Stomach (tissue), 19 donors: ENCODE measurements at places on chromosomes 13 and 19. TPM values are rescaled to one million over a fixed set of nuclear protein-coding genes. Genes with fewer than 3 reads are reported as not detected.

The ZNF791 gene
- total RNA-seq, result 14.0 TPM

The ZSCAN4 gene
- total RNA-seq, result not detected

The SHKBP1 gene
- 102 TPM for total RNA-seq

- no peak overlapping the region for H3K27ac ChIP-seq
- H3K27me3 ChIP-seq, result no peaks in the 10 kb centered on the region
- H3K36me3 ChIP-seq, result no peaks in the 10 kb centered on the region
- H3K4me1 ChIP-seq, result no peaks in the 10 kb centered on the region
Measured at GRCh38 chr13:36038785-36039555, 92.2 kb downstream of the DCLK1 start.

- H3K36me3 ChIP-seq, result peaks cover 36% of the 10 kb centered on the region
- H3K27ac ChIP-seq, result no peak overlapping the region
- peak; percentile 20 for DNase-seq
- H3K4me3 ChIP-seq, result peak overlapping the region; percentile 25
Measured at GRCh38 chr19:18839465-18840287, 7.9 kb downstream of the UPF1 start.

DNA sequence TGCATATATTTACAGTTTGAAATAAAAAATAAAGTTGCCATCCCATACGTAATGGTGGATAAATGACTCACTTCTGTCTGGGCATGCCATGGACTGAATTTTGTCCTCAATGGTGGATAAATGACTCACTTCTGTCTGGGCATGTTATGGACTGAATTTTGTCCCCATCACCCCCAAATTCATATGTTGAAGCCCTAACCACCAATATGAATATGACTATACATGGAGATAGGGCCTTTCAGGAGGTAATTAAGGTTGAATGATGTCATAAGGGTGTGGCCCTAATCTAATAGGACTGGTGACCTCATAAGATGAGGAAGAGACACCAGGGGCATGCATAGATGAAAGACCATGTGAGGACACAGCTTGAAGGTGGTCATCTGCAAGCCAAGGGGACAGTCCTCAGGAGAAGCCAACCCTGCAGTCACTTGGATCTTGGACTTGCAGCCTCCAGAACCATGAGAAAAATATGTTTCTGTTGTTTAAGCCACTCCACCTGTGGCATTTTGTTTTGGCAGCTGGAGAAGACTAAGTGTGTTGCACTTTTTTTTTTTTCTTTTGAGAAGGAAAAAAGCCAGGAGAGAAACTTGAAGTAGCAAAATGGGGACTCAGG is 41.8 kb downstream of the RFC3 start:
- no peak for DNase-seq
- no peak overlapping the region for H3K27ac ChIP-seq
- no peak overlapping the region for H3K4me3 ChIP-seq
- H3K27me3 ChIP-seq, result no peaks in the 10 kb centered on the region
- H3K4me1 ChIP-seq, result no peaks in the 10 kb centered on the region

DNA sequence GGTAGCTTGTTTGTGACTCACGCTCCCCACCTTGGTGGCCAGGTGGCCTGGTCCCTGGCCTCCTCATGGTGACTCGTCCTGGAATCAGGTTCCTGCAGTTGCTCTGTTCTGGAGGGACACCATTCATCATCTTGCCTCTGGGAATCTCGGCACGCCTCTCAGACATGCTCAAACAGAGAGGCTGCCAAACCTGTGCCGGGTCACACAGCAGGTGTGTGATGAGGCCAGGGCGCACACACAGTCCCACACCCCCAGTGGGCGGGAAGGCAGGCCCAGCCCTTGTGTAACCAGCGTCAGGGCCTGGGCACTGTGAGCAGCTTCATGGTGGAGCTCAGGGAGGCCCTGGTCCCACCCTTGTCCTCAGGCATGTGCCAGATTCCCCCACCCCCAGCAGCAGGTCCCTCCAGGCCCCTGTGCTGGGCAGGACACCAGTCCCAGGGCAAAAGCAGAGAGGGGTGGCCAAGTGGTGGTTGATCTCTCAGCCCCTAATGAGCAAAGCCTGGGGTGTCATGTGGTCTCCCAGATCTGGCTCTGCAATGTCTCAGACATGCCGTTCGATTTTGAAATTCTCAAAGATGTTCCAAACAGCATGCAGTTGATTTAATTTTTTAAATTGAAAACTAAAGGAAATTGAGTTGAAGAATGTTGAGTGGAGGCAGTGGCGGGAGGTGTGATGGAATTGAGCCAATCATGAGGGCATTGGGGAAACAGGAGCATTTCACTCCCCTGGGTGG is 12.1 kb downstream of the CEBPA start:
- no peaks in the 10 kb centered on the region for H3K36me3 ChIP-seq
- H3K4me3 ChIP-seq, result no peak overlapping the region
- no peaks in the 10 kb centered on the region for H3K27me3 ChIP-seq
- H3K27ac ChIP-seq, result no peak overlapping the region
- peaks cover 35% of the 10 kb centered on the region for H3K4me1 ChIP-seq

DNA sequence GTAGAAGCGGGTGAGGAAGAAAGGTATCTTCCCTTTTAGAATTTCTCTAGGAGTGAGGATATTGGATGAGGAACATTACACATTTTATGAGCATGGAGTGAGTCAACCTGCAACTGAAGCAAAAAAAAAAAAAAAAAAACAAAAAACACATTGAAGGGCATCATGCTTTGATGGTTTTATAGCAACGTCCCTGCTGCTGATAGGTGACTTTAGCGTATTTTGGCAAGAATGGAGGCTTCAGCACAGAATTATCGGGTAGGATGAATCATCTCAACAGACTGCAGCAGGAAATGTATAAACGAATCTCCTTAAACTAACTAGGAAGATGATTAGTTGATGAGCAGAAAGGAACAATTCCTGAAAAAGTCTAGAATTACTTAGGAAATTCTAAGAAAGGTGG is 1359.6 kb upstream of the ATXN8OS start:
- H3K27ac ChIP-seq, result no peak overlapping the region
- no peaks in the 10 kb centered on the region for H3K4me1 ChIP-seq
- no peak for DNase-seq
- no peaks in the 10 kb centered on the region for H3K36me3 ChIP-seq

DNA sequence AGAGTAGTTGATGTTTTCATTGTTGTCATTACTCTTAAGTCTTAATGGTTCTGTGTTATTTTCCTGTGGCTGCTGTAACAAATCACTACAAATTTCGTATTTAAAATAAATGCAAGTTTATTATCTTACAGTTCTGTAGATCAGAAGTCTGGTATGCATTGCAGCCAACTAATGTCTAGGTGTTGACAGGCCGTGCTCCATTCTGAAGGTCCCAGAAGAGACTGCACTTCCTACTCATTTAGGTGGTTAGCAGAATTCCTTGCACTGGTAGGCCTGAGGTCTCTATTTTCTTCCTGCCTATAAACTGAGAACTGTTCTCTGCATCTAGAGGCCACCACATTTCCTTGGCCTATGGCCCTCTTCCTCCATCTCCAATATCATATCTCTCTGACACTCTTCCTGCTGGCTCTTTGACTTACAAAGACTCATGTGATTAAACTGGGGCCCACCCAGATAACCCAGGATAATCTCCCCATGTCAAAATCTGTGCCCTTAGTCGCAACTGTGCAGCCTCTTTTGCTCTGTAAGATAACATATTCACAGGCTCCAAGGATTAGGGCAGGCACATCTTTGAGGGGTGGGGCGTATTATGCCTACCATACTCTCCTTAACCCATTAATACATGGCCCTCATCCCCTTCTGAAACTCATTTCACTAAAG is 468.4 kb downstream of the FOXO1 start:
- DNase-seq, result no peak
- no peaks in the 10 kb centered on the region for H3K27me3 ChIP-seq
- no peaks in the 10 kb centered on the region for H3K4me1 ChIP-seq
- no peaks in the 10 kb centered on the region for H3K36me3 ChIP-seq
- H3K4me3 ChIP-seq, result no peak overlapping the region

GRCh38 chr19:38711726-38712153 is 32.5 kb downstream of the CAPN12 start:
- peaks cover 81% of the 10 kb centered on the region for H3K4me1 ChIP-seq
- peaks cover 97% of the 10 kb centered on the region for H3K36me3 ChIP-seq
- no peaks in the 10 kb centered on the region for H3K27me3 ChIP-seq
- no peak overlapping the region for H3K4me3 ChIP-seq

DNA sequence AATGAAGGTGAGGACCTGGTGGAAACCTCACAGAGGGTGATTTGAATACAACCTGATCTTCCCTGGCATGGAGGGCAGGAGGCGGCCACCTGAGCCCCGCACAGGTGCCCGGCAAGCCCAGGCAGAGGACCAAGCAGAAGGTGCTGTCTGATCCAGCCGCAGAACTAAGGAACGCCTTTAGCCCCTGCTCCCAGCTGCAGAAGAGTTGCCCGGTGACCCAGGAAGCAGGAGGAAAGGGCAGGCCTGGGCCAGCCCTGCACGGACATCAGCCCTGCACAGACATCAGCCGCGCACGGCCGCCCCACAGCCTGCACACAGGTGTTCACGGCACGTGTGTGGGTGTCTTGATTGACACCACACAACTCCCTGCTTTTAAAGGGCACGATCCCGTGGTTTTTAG is 43.1 kb downstream of the RASA3 start:
- no peak overlapping the region for H3K4me3 ChIP-seq
- no peak overlapping the region for H3K27ac ChIP-seq
- H3K27me3 ChIP-seq, result no peaks in the 10 kb centered on the region
- H3K36me3 ChIP-seq, result no peaks in the 10 kb centered on the region
- DNase-seq, result no peak
- H3K4me1 ChIP-seq, result no peaks in the 10 kb centered on the region

DNA sequence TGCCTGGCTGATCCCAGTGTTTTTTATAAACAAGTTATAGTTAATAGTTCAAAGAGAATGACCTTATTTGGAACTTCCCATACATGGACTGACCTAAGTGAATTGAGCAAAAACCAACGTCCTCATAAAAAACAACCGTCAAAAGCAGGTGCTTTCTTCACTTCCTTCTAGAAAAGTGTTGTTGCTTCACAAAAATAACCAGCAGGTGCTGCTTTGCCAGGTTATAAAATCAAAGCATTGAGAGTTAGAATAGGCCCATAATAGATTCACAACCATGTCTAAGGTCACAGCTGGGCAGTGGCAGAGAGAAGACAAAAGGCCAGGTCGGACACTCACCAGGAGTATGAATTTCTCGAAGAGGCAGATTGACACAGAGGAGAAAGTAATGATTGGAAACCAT is 9.5 kb downstream of the RUBCNL start:
- no peaks in the 10 kb centered on the region for H3K27me3 ChIP-seq
- H3K4me1 ChIP-seq, result no peaks in the 10 kb centered on the region
- H3K36me3 ChIP-seq, result no peaks in the 10 kb centered on the region
- DNase-seq, result no peak
